Smooth muscle cell of bladder (primary cell): ENCODE measurements at places on chromosomes 5 and 9. TPM values are rescaled to one million over a fixed set of nuclear protein-coding genes. Genes with fewer than 3 reads are reported as not detected.

Gene MYMK
- not detected in 2 replicates for total RNA-seq

Gene ALDH7A1
- 35.4 and 49.3 TPM in 2 replicates for total RNA-seq

Gene SLC6A19
- total RNA-seq, result not detected in 2 replicates

Gene DPYSL3
- total RNA-seq, result 106 and 119 TPM in 2 replicates

Gene LCN1
- 0.28 and 0.65 TPM in 2 replicates for total RNA-seq

Gene SAXO1
- under 0.01 and 0.09 TPM in 2 replicates for total RNA-seq

Gene CORO2A
- 0.28 and 0.57 TPM in 2 replicates for total RNA-seq

Gene CYSRT1
- total RNA-seq, result 0.18 and 0.57 TPM in 2 replicates

Gene NUDT2
- 36.5 and 56.0 TPM in 2 replicates for total RNA-seq

Gene FOXD4
- total RNA-seq, result under 0.01 and 0.28 TPM in 2 replicates

Gene INSL6
- total RNA-seq, result not detected in 2 replicates

Gene ABO
- total RNA-seq, result not detected in 2 replicates

Gene SLIT3
- 4.6 and 18.5 TPM in 2 replicates for total RNA-seq

Gene DBH
- not detected in 2 replicates for total RNA-seq

Gene PCDHAC1
- total RNA-seq, result 0.14 and 0.18 TPM in 2 replicates

Gene INIP
- total RNA-seq, result 10.0 and 11.3 TPM in 2 replicates

Gene UBQLN1
- 74.0 and 99.2 TPM in 2 replicates for total RNA-seq

Gene LCN10
- not detected in 2 replicates for total RNA-seq

Gene PCDH1
- 0.55 and 1.00 TPM in 2 replicates for total RNA-seq

Gene ZNG1F
- total RNA-seq, result 3.3 and 3.7 TPM in 2 replicates

Gene SH3TC2
- total RNA-seq, result 0.65 and 1.00 TPM in 2 replicates

Gene DNAJA1
- 77.8 and 93.8 TPM in 2 replicates for total RNA-seq

Gene GAS1
- 85.8 and 306 TPM in 2 replicates for total RNA-seq

Gene NIM1K
- 1.8 and 2.7 TPM in 2 replicates for total RNA-seq

Gene IFNA2
- total RNA-seq, result not detected in 2 replicates

Gene SLC6A18
- total RNA-seq, result not detected in 2 replicates

Gene GFI1B
- not detected in 2 replicates for total RNA-seq

Gene NEUROG1
- not detected in 2 replicates for total RNA-seq

Gene PCDHGA3
- 0.85 and 1.4 TPM in 2 replicates for total RNA-seq

Gene DIPK1B
- 1.00 and 1.0 TPM in 2 replicates for total RNA-seq

Gene PPP2R2B
- under 0.01 and 0.37 TPM in 2 replicates for total RNA-seq

Gene GFPT2
- total RNA-seq, result 36.4 and 66.0 TPM in 2 replicates

Gene WNT8A
- not detected in 2 replicates for total RNA-seq

Gene OR1J2
- 0.14 TPM in 1 of 2 replicates, not detected in the other for total RNA-seq

Gene SLCO6A1
- not detected in 2 replicates for total RNA-seq

Gene FCN2
- not detected in 2 replicates for total RNA-seq

Gene POU4F3
- total RNA-seq, result 0.14 TPM in 1 of 2 replicates, not detected in the other

Gene SHC3
- total RNA-seq, result 21.6 and 24.0 TPM in 2 replicates

Gene C9
- total RNA-seq, result 0.18 TPM in 1 of 2 replicates, not detected in the other

Gene ZNF367
- total RNA-seq, result 0.37 and 0.43 TPM in 2 replicates

Gene TRAF1
- 2.3 TPM in 2 replicates for total RNA-seq

Gene PCDHA9
- under 0.01 and 0.18 TPM in 2 replicates for total RNA-seq

Gene SPATA31D4
- not detected in 2 replicates for total RNA-seq

Gene ADAMTSL1
- 7.4 and 26.1 TPM in 2 replicates for total RNA-seq

Gene PDGFRB
- total RNA-seq, result 97.1 and 121 TPM in 2 replicates

Gene ZDHHC11
- 1.00 and 1.7 TPM in 2 replicates for total RNA-seq

Gene PNPLA7
- 0.57 and 1.1 TPM in 2 replicates for total RNA-seq

Gene FGD3
- not detected in 2 replicates for total RNA-seq

Gene SLC36A2
- total RNA-seq, result not detected in 2 replicates

Gene TLE1
- total RNA-seq, result 32.9 and 38.8 TPM in 2 replicates

Gene CARTPT
- total RNA-seq, result not detected in 2 replicates
